ENCODE measurements at places on chromosomes 5 and 9.

GRCh38 chr5:54645882-54646355, 128.4 kb downstream of the SNX18 start:
- no peak for DNase-seq

GRCh38 chr5:169602535-169602934, 19.0 kb downstream of the SPDL1 start:
- no peak for DNase-seq

DNA sequence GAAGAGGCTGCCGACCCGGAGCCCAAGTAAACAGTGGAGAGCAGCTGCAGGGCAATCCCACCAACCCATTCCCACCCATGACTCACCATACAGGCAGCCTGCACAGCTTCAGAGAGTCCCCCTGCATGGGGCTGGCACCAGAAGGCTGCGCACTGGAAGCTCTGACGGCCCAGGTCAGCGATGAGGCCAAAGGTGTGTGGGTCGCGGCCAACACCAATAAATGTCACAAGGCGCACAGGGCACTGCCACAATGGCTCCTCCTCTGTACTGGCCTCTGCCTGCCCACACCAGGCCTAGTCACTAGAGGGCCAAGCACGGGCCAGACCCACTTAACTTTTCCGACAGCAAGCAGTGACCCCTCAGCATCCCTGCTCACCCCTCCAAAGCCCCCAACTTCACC, 3.0 kb upstream of the SRA1 start:
- no peak for DNase-seq

GRCh38 chr5:141909212-141909611, 14.5 kb upstream of the DELE1 start:
- no peak for DNase-seq

GRCh38 chr9:72979405-72980100, 26.7 kb upstream of the ALDH1A1 start:
- DNase-seq = no peak

- DNase-seq = no peak
Observed at GRCh38 chr5:83340511-83340918, 131.0 kb upstream of the VCAN start.

- DNase-seq = no peak
Observed at GRCh38 chr9:726005-726404, 115.5 kb upstream of the DMRT1 start.

- DNase-seq = no peak
Observed at GRCh38 chr5:80069918-80070318, 34.8 kb downstream of the THBS4 start.

DNA sequence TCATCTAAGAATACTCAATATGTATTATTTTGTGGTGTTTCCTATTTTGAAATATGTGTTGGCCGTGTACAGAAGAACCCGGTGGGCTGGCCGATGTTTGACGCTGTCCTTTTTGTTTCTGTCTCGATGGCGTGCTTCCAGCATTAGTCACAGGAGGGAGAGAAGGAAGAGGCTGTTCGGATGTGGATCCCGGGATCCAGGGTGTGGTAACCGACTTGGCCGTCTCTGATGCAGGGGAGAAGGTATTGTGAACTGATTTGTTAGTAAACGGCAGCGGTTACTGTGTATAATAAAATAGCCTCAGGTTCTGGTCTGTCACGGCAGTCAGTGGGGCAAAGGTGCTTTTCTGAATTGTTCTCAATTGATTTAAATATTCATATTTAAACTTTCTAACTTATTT, 275.0 kb downstream of the ARHGEF28 start:
- DNase-seq = no peak

- peak; percentile 82 for DNase-seq
Observed at GRCh38 chr5:141992349-141992963, 20.4 kb downstream of the GNPDA1 start.

DNA sequence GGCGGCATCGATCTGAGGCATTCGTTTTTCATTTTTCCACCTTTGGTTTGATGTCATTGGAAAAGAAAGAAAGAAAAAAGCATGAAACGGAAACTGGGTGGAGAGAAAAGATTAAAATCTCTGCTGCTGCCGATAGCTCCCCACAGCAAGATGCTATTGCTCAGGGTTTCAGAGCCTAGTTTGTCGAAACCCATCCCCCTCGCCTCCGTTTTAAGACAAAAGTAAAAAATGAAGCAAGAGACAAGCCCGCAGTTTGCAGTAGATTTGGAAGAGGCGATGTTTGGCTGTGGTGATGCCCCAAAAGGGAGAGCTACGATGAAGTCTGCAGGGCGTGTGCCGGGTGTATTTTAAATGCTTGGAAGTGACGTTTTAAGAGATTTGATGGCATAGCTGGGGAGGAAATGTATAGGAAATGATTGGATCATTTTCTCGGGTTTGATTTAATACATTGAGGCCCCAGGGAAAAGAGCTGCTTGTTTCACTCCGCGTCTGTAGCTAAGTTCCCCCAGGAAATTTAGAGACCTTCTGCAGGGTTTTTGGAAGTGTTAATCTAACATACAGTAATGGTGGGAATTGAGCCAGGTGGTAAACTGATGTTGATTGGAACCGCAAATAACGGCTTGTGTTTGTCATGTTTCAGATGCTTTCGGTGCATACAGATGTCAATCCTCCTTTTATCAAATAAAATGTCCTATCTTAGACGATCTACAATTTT, 909 bp downstream of the NDFIP1 start:
- DNase-seq = no peak

DNA sequence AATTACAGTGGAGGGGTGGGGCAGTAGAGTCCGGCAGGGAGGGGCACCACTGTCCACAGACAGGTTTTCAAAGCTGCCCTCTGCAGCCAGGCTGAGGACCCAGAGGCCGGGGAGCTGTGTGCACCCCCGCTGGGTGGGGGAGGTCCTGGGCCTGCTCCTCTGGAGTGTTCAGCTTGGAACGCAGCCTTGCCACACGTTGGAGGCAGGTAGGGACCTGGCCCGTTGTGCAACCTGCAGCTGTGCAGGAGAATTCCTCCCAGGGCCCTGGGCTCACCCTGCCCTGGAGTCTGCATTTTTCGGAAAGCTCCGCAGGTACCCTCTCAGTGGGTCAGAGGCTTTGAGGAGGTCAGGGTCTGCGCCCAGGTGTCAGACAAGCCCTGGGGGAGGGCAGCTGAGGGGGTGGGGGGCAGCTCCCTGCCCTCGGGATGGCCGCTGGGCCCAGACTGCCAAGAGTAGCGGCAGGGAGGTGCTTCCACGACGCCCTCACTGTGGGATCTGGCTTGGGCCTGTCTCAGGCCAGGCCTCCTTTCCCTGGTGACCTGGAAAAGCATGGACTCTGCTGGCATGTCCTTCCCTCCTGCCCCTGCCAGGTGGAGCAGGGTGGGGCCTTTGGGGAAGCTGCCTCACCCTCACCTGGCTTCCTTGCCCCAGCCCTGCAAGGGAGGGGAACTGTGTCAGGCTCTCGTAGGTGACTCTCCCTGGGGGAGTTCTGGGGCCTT, 29.5 kb downstream of the RXRA start:
- no peak for DNase-seq

GRCh38 chr9:6506571-6506970, 93.6 kb downstream of the UHRF2 start:
- DNase-seq = no peak

DNA sequence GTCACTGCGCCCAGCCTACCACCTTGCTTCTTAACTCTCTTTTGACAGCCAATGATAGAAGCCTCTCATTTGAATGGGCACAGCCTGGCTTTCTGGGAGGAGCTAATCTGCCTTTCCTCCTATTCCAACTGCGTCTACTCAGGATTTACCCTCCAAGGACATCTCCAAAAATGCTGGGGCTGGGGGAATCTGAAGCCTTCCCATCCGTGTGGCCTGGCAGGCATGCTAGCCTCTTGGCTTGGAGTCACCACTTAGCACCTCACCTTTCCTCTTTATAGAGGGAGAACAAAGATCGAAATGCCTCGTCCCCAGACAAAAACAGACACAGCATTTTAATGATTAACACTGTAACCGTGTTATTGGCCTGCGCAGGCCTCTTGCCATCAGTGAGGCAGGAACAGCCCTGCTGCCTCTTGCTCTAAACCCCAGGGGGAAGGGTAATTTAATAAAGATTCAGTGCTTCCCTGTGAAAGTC, 108.2 kb upstream of the KLF4 start:
- no peak for DNase-seq

DNA sequence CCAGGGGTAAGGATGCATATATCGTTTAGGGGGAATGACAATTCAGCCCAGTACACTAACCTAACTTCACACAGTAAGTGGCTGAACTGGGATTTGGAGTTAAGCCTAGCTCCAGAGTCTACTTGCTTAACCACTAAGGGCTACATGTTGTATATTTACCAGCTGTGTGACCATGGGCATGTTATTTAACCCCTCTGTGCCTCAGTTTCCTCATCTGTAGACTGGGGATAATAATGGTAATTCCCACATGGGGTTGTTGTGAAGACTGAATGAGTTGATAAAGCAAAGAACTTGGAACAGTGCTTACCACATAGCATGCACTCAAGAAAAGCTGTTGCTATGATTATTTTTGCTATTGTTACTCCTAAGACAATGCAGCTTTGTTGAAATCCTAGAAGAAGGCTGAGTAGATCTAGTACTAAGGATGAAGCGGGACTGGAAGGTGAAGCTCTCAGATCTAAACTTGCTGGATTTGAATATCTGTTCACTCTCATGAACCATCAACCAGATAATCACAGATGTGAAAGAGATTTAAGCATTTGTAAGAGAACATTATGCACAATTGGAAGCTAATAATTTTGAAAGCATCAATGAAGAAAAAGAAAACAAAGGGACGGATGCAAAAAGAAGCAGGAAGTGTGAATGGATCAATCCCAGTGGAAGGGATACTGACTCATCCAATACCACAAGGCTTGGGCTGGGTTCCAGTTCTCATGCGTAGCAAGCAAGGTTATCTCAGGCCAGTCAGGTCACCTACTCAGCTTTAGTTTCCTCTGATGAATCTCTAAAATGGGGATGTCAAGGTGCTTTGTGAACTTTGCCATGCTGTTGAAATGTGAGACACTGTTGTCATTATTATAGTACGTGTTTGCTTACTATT, 78.5 kb upstream of the TBC1D2 start:
- no peak for DNase-seq

- no peak for DNase-seq
Observed at GRCh38 chr9:20042128-20042711, 253.4 kb upstream of the SLC24A2 start.

GRCh38 chr5:117058740-117059139, 484.1 kb upstream of the SEMA6A start:
- no peak for DNase-seq

DNA sequence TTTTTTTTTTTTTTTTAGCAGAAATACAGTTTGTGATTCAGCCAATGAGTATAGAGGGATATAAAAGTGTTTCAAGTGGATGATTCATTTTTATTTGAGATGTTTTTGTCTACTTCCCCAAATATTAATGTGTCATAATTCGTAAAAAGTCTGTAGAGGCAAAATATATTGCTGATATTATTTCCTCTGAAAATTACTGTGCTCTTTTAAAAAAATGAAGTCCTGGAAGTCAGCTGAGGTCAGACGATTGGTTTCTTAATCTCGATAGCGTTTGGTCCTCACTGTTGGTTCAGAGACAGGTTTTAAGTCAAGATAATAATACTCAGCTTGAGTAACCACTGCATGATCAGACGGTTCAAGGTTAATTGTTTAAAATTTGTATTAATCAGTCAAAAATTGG, 19.5 kb downstream of the IL9 start:
- DNase-seq = no peak

GRCh38 chr9:120901755-120902568, 24.6 kb downstream of the TRAF1 start:
- no peak for DNase-seq

- no peak for DNase-seq
Observed at GRCh38 chr9:107759009-107759822, 269.6 kb upstream of the KLF4 start.
